Subcutaneous adipose tissue (tissue), 4 donors: ENCODE measurements at places on chromosomes 5 and 9. TPM values are rescaled to one million over a fixed set of nuclear protein-coding genes. Genes with fewer than 3 reads are reported as not detected.

Gene CPLANE1
- 37.0 TPM for total RNA-seq

Gene SLC45A2
- total RNA-seq: not detected

Gene CXCL14
- 95.5 TPM for total RNA-seq

Gene IL3
- total RNA-seq: not detected

Gene PPIC
- total RNA-seq: 34.1 TPM

Gene CCDC180
- total RNA-seq: 9.0 TPM

Gene AGXT2
- not detected for total RNA-seq

Gene LCN6
- total RNA-seq: 18.3 TPM

Gene PRUNE2
- 15.0 TPM for total RNA-seq

Gene HAVCR1
- total RNA-seq: 1.1 TPM

Gene MAP3K1
- 19.9 TPM for total RNA-seq

Gene CCNJL
- not detected for total RNA-seq

Gene AFAP1L1
- total RNA-seq: 99.8 TPM
